Thymus (tissue), 14 donors: ENCODE measurements at places on chromosomes 1 and 21.

DNA sequence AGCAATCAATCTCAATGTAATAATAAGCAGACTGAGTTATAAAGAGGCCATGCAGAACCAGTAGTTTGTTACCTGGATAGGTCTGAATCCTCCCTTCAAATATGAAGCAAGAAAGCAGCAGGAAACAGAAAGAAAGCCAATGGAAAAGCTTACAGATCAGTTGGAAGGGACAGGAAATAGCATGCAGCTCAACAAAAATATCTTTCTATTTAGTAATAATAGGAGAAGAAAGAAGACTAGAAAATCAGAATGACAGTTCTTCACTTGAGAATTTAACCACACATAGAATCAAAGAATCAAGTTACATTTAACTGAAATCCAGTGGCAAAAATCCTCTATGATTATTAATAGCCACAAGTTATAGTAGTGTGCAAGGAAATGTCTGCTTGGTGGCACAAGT lies 194.4 kb downstream of the EIF4G3 start:
- no peaks in the 10 kb centered on the region for H3K4me1 ChIP-seq
- no peak overlapping the region for H3K27ac ChIP-seq
- DNase-seq: no peak
- H3K4me3 ChIP-seq: no peak overlapping the region
- H3K27me3 ChIP-seq: no peaks in the 10 kb centered on the region
- no peaks in the 10 kb centered on the region for H3K36me3 ChIP-seq

GRCh38 chr1:3129133-3129490 lies 60.1 kb downstream of the PRDM16 start:
- no peak overlapping the region for H3K4me3 ChIP-seq
- DNase-seq: no peak
- no peaks in the 10 kb centered on the region for H3K27me3 ChIP-seq
- H3K4me1 ChIP-seq: no peaks in the 10 kb centered on the region
- no peaks in the 10 kb centered on the region for H3K36me3 ChIP-seq

DNA sequence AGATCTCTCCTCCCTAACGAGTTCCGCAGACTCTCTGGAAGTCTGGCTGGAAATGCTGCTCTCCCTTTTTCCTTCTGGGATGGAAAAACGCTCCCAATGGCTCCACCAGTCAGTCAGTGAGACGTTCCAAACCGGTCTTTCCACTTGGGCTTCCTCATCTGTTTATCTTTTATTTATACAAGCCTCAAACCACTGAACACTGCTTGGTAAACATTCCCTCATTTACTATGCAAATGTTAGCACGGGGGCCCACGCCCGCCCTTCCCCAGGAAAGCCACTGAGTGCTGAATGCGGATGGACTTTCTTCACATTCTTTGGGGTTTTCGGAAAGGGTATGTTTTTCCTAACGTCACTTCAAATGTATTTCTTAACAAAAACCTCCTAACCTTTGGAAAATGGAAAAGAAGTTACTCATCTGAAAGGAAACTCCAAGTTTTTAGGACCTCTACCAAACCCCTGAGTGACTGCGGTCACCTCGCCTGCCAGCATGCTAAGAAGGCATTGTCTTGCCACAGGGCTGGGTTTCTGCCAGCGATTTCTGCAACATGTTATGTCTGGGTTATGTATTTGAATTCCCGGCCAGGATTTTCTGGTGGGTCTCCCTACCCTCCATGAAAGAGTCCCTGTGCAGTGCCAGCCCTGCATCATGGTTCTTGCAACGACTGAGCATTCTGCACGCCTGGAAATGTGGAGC lies 14.0 kb upstream of the UMODL1 start:
- no peaks in the 10 kb centered on the region for H3K27me3 ChIP-seq
- H3K36me3 ChIP-seq: no peaks in the 10 kb centered on the region
- peaks cover 22% of the 10 kb centered on the region for H3K4me1 ChIP-seq
- DNase-seq: no peak

DNA sequence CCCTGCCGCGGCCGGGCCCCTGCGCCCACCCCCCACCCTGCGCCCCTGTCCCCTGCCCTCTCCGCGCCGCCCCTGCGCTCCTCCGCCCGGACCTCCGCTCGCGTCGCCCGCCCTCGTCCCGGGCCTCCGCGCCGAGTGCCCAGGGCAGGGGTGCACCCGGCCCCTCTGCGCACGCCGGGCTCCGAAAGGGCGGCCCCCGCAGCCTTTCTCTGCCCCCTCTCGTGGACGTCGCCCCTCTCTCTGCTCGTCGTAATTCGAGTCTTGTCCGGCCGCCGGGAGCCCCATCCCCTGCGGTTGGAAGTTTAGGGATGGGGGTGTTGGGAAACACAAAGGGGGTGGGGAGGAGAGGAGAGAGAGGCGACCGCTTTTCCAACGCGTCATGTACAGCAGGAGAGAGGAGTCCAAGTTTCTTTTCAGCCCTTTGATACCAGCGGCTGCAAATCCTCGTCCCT lies 407 bp downstream of the GALNT2 start:
- H3K27me3 ChIP-seq: no peaks in the 10 kb centered on the region
- H3K4me3 ChIP-seq: peak overlapping the region; percentile 86
- H3K27ac ChIP-seq: peak overlapping the region; percentile 63
- peaks cover 17% of the 10 kb centered on the region for H3K4me1 ChIP-seq
- H3K36me3 ChIP-seq: no peaks in the 10 kb centered on the region
- no peak for DNase-seq

DNA sequence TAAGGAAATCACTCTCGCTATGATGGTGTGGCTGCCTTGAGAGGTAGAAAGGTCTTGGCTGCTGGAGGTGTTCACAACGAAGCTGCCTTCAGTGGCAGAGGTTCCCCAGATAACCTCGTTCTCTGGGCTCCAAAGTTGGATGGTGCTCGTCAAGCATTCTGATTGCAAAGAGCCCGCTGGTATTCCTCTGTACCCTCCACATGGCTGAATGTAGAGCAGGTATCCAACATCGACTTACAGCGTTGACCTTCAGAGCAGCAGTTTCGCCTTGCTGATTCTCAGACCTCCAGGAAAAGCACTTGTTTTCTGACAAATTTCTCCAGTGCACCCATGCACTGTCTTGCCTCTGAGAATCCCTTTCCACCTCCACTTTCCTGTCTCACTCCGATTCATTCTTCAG lies 4.3 kb upstream of the IL22RA1 start:
- H3K4me1 ChIP-seq: no peaks in the 10 kb centered on the region
- H3K4me3 ChIP-seq: no peak overlapping the region
- DNase-seq: no peak
- H3K36me3 ChIP-seq: no peaks in the 10 kb centered on the region
- peaks cover 12% of the 10 kb centered on the region for H3K27me3 ChIP-seq

- no peak overlapping the region for H3K4me3 ChIP-seq
- no peak for DNase-seq
- H3K27ac ChIP-seq: no peak overlapping the region
- no peaks in the 10 kb centered on the region for H3K27me3 ChIP-seq
- H3K4me1 ChIP-seq: peaks cover 8% of the 10 kb centered on the region
- H3K36me3 ChIP-seq: no peaks in the 10 kb centered on the region
These were observed 56.8 kb upstream of the KCNA3 start for GRCh38 chr1:110731529-110731928.

GRCh38 chr1:221521686-221522085 lies 220.2 kb downstream of the DUSP10 start:
- H3K27me3 ChIP-seq: no peaks in the 10 kb centered on the region
- H3K27ac ChIP-seq: no peak overlapping the region
- H3K4me1 ChIP-seq: no peaks in the 10 kb centered on the region
- no peak for DNase-seq
- H3K36me3 ChIP-seq: no peaks in the 10 kb centered on the region
